CMK (cell line): ENCODE measurements at places on chromosomes 12 and 14.

DNA sequence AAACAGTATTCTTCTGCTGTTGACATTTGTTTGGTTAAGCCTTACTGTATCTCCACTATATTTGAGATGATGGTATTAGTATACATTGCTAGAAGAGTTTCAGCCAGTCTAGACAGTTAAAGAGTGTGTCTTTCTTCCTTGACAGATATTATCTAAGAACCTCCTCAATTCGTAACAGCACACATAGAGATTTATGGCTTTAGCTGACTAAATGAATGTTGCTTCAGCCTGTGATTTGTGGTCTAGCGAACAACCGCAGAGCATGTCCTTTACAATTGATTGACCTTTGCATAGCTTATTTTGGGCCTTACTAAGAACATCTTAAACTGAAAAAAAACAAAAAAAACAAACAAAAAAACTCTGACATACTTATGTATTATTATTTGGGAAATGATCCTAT, 122.2 kb downstream of the DAAM1 start:
- DNase-seq, result no peak

GRCh38 chr12:27968972-27969623, 3.4 kb downstream of the PTHLH start:
- no peak for DNase-seq

DNA sequence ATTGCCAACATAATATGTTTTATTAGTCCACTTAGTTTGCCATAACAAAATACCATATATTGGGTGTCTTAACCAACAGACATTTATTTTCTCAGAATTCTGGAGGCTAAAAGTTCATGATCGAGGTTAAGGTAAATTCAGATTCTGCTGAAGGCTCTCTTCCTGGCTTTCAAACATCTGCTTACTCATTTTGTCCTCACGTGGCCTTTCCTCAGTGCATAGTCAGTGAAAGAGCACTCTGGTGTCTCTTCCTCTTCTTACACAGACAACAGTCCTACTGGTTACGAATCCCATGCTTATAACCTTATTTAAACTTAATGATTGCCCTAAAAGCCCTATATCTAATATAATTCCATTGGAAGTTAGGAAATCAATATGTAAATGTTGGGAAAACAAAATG, 479.7 kb downstream of the FSCB start:
- DNase-seq, result no peak

GRCh38 chr12:112714166-112714710, 77.3 kb upstream of the RPH3A start:
- DNase-seq, result no peak

DNA sequence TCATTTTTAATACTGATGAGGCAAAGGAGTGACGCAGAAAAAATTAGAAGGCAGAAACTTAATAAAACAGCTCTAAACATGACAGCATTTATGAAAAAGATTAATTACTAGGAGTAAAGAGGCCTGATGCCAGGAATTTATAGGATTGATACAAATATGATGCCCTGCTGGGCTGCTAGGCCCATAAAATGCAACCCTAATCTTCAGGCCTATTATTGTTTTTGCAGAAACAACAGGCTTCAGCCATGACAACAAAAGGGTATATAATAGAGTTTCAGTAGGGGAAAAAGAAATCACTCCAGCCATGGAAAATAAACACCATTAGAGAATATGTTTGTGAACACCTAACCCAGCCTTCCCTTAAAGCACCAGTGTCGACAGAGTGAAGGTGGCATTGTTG, 50.6 kb downstream of the OTX2 start:
- no peak for DNase-seq

- DNase-seq, result no peak
Observed at GRCh38 chr12:76830436-76830835, 48.4 kb downstream of the CSRP2 start.
